ENCODE measurements at places on chromosomes 12 and 14.

- DNase-seq: no peak
Observed at GRCh38 chr14:71362282-71362681, 455.0 kb downstream of the PCNX1 start.

GRCh38 chr14:88804035-88804434 lies 11.3 kb upstream of the EML5 start:
- no peak for DNase-seq

- no peak for DNase-seq
Observed at GRCh38 chr12:97312570-97313135, 150.0 kb upstream of the RMST start.

DNA sequence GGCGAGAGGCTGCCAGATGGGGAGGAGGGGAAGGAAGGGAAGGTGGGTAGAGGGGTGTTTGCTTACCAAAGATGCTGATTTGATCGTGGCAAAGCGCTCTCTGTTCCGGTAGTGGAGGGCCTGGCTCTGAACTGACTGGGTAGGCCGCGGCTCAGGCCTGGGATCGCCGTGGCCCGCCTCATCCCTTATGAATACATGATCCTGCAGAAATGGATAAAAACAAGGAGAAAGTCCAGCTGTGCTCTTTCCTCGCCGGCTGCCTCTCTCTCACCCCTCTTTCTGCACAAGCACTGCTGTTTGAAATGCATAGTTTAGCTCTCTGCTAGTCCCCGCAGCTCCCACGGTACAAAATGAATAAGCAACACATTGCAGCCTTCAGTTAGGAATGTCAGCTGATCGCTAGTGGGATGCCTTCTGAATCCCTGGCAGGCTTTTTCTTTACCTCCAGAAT lies 53.8 kb downstream of the PEBP1 start:
- DNase-seq: no peak

GRCh38 chr14:94787655-94788054 lies 17.7 kb upstream of the GSC start:
- no peak for DNase-seq

DNA sequence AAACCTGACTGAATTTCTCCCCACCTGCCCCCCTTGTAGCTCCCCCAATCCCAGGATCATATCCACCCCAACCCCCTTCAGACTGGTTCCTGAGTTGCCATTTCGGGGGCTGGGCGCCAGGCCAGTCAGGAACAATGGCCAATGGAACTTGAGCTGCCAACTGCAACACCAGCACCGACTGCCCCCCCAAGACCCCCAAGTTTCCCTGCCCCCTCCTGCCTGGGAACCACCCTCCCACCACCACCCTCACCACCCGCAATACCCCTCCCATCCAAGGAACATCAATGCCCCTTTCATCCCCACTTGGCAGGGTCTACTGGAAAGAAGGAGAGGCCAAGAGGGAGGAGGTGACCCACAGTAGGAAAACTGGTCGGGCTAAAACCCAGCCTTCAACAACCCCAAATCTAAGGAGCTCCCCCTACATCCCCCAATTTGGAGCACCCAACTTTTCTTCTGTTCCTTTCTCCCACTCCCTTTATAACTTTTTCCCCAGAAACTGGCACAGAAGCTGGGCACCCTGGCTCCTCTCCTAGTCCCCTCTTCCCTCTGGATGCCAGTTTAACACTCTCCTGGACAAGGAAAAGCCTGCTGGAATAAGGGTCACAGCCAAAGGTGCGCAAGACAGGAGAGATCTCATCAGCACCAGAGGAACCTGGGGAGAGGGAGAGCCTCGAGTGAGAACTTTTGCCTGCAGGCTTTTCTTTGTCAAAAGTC lies 1.6 kb upstream of the NDRG2 start:
- no peak for DNase-seq

- no peak for DNase-seq
Observed at GRCh38 chr12:62758216-62758615, 176.7 kb downstream of the PPM1H start.

GRCh38 chr14:24692382-24693352 lies 58.7 kb upstream of the GZMB start:
- no peak for DNase-seq

- DNase-seq: no peak
Observed at GRCh38 chr14:24695265-24696241, 61.6 kb upstream of the GZMB start.

- no peak for DNase-seq
Observed at GRCh38 chr14:70776197-70776596, 33.1 kb downstream of the MAP3K9 start.

- DNase-seq: no peak
Observed at GRCh38 chr12:112796067-112796466, 4.5 kb downstream of the RPH3A start.

Measured in stimulated activated CD8-positive, alpha-beta memory T cell treated with anti-CD3 and anti-CD28 coated beads, Interleukin-7, amount 100 ng/mL, for 1 hour (primary cell).